ENCODE measurements at places on chromosomes 1 and 21. TPM values are rescaled to one million over a fixed set of nuclear protein-coding genes. Genes with fewer than 3 reads are reported as not detected.

RGS13 gene
- not detected for polyA plus RNA-seq

DUSP10 gene
- polyA plus RNA-seq = 17.4 TPM

CFAP141 gene
- polyA plus RNA-seq = 38.3 TPM

- DNase-seq = no peak
Measured at GRCh38 chr1:60345621-60346020, 272.1 kb upstream of the C1orf87 start.

DNA sequence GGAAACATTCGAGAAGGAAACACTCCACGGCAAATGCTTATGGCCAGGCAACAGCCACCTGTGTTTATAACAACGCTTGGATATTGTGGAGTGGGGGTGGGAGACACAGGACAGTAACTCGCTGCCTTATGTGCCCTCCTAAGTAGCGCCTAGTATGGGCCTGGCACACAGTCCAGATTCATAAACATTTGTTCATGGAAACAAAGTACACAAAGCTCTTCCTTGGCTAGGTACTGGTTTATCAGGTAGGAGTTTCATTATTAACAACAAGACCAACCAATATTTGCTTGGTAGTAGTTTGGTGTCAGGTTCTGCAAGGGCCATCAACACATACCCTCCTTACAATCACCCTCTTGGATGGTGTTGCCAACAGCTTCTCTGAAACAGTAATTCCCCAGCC lies 23.4 kb downstream of the TMCO4 start:
- DNase-seq = no peak

FCMR gene
- 5.3 TPM for polyA plus RNA-seq

EVA1C gene
- 47.0 TPM for polyA plus RNA-seq

RPAP2 gene
- 14.5 TPM for polyA plus RNA-seq

DNA sequence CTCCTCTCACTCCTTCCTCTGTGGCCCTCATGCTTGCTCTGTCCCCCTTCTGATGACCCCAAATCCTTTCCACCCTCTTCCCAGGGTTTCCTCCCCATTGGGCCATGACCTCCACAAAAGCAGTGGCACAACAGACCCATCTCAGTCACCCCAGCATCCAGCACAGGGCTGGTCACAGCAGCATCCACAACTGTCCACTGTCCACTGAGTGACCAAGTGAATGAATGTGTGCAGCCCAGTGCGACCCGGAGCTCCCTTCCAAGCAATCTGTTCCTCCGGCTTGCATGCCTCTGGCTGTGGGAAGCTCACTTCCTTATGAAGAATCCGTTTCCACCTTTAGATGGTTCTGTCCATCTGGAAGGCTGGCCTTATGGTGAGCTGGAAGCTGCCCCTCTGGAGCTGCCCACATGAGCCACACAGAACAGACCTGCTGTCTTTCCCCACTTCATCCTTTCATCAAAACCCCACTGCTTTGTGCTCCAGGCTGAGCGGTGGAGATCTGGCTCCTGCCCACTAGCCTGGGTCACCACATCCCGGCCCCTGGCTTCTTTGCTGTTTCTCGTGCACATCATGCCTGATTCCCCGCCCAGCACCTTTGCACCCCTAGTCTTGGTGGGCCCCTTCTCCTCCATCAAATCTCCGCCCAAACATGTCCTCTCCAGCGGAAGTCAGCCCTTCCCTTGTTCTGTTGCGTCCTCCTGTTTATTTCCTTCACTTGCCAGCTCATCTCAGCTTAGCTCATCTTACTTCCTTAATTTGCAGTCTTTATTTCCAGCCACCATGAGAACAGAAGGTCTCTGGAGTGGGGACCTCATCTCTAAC lies 56.4 kb downstream of the EDN2 start:
- no peak for DNase-seq

DNA sequence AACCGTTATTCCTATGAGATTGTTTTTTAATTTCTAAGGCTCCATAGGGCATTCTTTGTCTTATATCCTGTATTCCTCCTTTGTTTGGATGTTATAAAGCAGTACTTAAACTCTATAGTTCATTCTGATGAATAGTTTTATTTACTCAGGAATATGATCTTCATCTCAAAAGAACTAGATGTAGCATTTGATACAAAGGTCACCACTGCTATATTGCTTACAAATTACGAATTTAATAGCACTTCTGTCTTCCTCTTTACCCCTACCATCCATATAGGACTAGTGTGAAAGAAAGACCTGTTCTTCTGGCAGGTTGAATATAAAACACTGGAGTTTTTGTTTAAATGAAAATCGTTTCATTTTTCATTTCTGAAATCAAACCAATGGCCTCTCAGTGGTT lies 468.1 kb upstream of the CXADR start:
- DNase-seq = no peak

GRCh38 chr21:26123012-26123411 lies 47.6 kb downstream of the APP start:
- no peak for DNase-seq

IRF6 gene
- polyA plus RNA-seq = 8.2 TPM

DNA sequence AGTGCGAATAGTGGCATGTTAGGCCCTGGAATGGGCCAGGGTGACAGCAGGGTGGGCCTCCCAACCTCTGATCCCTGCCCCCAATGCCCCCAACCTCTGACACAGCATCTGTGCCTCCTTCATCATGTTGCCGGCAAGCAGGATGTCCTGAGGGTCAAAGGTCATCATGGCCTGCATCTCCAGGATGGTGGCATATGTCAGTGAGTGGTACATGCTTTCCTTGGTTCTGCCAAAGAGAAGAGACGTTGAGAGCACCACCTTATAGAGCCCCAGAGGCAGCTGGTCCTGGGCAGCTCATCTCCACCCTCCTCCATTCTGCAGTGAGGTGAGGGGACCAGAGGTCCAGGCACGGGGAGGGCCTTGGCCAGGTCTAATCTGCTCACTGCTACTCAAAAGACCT lies 17.6 kb downstream of the TTC39A start:
- no peak for DNase-seq

SLC9C2 gene
- polyA plus RNA-seq = 17.1 TPM

TM2D1 gene
- polyA plus RNA-seq = 67.3 TPM

GRCh38 chr1:232574889-232575762 lies 54.8 kb downstream of the SIPA1L2 start:
- DNase-seq = no peak
